ENCODE measurements at places on chromosomes 3 and 15. TPM values are rescaled to one million over a fixed set of nuclear protein-coding genes. Genes with fewer than 3 reads are reported as not detected.

Gene CCDC71
- total RNA-seq = 5.9 TPM

Gene TOPBP1
- 6.1 TPM for total RNA-seq

Gene CSPG5
- total RNA-seq = 0.08 TPM

GRCh38 chr15:69760258-69760845 lies 307.7 kb downstream of the RPLP1 start:
- no peak overlapping the region for H3K4me3 ChIP-seq
- H3K27ac ChIP-seq = peak overlapping the region; percentile 50
- no peak for DNase-seq
- H3K4me1 ChIP-seq = no peaks in the 10 kb centered on the region
- H3K36me3 ChIP-seq = no peaks in the 10 kb centered on the region

DNA sequence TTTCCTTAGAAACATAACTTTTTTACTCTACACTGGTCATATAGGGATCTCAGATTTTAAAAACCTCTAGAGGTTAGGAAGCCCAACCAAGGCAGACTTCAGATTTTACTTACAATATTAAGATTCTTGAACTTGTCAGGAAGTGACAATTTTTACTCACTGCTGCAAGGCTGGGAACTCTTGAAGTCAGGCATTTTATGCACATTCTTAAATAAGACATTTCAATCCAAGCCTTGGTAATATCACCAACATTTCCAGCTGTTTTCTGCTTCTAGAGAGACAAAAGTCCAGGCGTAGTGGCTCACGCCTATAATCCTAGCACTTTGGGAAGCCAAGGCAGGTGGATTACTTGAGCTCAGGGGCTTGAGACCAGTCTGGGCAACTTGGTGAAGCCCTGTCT lies 33.6 kb upstream of the UBP1 start:
- H3K27me3 ChIP-seq = no peaks in the 10 kb centered on the region
- H3K36me3 ChIP-seq = no peaks in the 10 kb centered on the region
- DNase-seq = no peak
- no peak overlapping the region for H3K27ac ChIP-seq
- no peaks in the 10 kb centered on the region for H3K4me1 ChIP-seq

- no peaks in the 10 kb centered on the region for H3K4me1 ChIP-seq
- no peaks in the 10 kb centered on the region for H3K36me3 ChIP-seq
- H3K27ac ChIP-seq = no peak overlapping the region
- no peak for DNase-seq
Observed at GRCh38 chr3:186971578-186971977, 41.3 kb downstream of the ST6GAL1 start.

DNA sequence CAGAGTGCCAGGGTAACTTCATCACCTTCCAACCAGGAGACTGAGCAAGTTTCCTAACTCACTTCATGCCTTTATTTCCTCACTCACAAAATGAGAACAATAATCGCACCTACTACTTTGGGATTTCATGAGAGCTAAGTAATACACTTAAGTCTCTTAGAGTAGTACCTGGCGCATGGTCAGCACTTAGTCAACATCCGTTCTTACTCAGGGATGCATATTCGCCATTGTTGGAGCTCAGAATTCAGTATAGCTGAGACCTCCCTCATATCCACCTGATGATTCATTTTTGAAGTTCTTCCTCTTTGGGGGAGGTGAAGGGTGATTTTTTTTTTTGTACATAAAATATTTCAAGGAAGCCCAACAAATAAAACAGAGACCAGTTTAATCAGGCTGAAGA lies 188.2 kb downstream of the AGBL1 start:
- H3K4me3 ChIP-seq = no peak overlapping the region
- H3K27me3 ChIP-seq = no peaks in the 10 kb centered on the region
- no peak for DNase-seq
- no peak overlapping the region for H3K27ac ChIP-seq

DNA sequence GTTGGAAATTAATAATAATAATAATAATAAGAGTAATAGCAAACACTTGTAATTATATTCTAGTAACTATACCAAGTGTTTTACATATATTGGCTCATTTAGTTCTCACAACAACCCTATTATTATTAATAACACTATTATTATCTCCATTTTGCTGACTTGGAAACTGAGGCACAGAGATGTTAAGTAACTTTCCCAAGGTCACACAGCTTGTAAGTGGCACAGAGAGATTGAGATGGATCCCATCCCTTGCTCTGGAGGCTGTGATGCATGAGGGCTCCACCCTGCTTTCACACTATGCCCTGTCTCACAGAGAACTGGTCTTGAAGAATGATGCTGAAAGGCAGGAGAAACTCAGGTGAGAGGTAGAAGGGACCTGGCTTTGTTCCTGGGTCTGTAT lies 31.9 kb downstream of the TRIM42 start:
- H3K27me3 ChIP-seq = no peaks in the 10 kb centered on the region
- no peak overlapping the region for H3K4me3 ChIP-seq
- H3K4me1 ChIP-seq = peaks cover 15% of the 10 kb centered on the region
- no peak for DNase-seq
- no peak overlapping the region for H3K27ac ChIP-seq

- H3K4me1 ChIP-seq = no peaks in the 10 kb centered on the region
- no peak overlapping the region for H3K4me3 ChIP-seq
- no peaks in the 10 kb centered on the region for H3K27me3 ChIP-seq
- H3K27ac ChIP-seq = no peak overlapping the region
- H3K36me3 ChIP-seq = no peaks in the 10 kb centered on the region
Observed at GRCh38 chr3:31210068-31210645, 315.7 kb upstream of the GADL1 start.

DNA sequence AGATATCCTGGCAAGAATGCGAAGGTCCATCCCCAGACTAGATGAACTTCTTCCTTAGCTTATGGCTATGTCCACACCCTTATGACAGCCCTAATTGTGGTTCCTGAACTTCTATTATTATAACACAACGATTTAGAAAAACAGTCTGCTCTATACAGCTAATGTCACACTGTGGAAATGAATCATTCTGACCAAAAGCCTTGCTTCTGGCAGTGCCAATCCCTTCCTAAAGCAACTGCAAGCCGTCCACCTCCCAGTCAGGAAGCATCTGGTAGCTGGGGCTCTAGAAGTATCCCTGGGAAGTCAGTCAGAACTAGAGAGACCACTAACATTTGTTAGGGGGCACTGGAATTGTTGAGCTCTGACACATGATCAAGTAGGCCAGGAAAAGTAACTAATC lies 45.0 kb downstream of the MYO5A start:
- peak overlapping the region; percentile 23 for H3K27ac ChIP-seq
- H3K36me3 ChIP-seq = no peaks in the 10 kb centered on the region
- no peak overlapping the region for H3K4me3 ChIP-seq
- DNase-seq = no peak
- H3K4me1 ChIP-seq = peaks cover 3% of the 10 kb centered on the region

DNA sequence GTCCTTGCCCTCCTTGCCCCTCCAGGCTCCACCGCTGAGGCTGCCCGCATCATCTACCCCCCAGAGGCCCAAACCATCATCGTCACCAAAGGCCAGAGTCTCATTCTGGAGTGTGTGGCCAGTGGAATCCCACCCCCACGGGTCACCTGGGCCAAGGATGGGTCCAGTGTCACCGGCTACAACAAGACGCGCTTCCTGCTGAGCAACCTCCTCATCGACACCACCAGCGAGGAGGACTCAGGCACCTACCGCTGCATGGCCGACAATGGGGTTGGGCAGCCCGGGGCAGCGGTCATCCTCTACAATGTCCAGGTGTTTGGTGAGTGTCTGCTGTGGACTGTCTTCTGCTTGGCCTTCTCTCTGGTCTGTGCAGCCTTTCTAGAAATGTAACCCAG lies 61.0 kb downstream of the BOC start:
- no peak overlapping the region for H3K4me3 ChIP-seq
- H3K27ac ChIP-seq = no peak overlapping the region
- peaks cover 43% of the 10 kb centered on the region for H3K4me1 ChIP-seq
- no peak for DNase-seq

- H3K36me3 ChIP-seq = no peaks in the 10 kb centered on the region
- H3K27me3 ChIP-seq = no peaks in the 10 kb centered on the region
- no peak overlapping the region for H3K4me3 ChIP-seq
- no peak overlapping the region for H3K27ac ChIP-seq
Observed at GRCh38 chr15:66139591-66140207, 113.9 kb downstream of the MEGF11 start.

DNA sequence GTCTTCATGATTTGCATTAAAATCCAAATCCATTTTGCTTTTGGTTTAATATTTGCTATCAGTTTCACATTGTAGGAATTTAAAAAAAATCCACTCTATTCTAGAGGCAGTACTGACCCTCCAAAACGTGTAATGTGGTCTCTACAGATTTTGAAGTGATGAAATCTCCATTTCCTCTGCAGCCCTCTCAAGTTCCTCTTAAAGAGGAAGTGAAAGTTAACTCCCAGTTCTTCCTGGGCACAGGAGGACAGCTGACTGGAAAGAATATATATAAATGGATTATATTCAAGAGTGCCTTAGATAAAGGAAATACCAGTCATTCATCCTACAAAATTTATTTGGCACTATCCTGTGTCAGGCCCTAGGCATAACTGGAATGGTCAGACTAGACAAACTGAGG lies 83.5 kb upstream of the PLCL2 start:
- H3K36me3 ChIP-seq = no peaks in the 10 kb centered on the region
- no peaks in the 10 kb centered on the region for H3K27me3 ChIP-seq
- H3K4me3 ChIP-seq = no peak overlapping the region
- no peak overlapping the region for H3K27ac ChIP-seq

GRCh38 chr3:8658306-8659212 lies 14.0 kb upstream of the SSUH2 start:
- peak; percentile 68 for DNase-seq
- H3K27me3 ChIP-seq = no peaks in the 10 kb centered on the region
- H3K4me3 ChIP-seq = no peak overlapping the region

GRCh38 chr3:143188881-143189280 lies 69.3 kb downstream of the CHST2 start:
- no peak overlapping the region for H3K4me3 ChIP-seq
- no peaks in the 10 kb centered on the region for H3K4me1 ChIP-seq
- H3K27me3 ChIP-seq = no peaks in the 10 kb centered on the region
- H3K27ac ChIP-seq = no peak overlapping the region
- no peak for DNase-seq

GRCh38 chr15:62047282-62047827 lies 12.9 kb downstream of the VPS13C start:
- peaks cover 5% of the 10 kb centered on the region for H3K4me1 ChIP-seq
- H3K27ac ChIP-seq = no peak overlapping the region
- no peak for DNase-seq
- no peaks in the 10 kb centered on the region for H3K27me3 ChIP-seq
- H3K36me3 ChIP-seq = no peaks in the 10 kb centered on the region

DNA sequence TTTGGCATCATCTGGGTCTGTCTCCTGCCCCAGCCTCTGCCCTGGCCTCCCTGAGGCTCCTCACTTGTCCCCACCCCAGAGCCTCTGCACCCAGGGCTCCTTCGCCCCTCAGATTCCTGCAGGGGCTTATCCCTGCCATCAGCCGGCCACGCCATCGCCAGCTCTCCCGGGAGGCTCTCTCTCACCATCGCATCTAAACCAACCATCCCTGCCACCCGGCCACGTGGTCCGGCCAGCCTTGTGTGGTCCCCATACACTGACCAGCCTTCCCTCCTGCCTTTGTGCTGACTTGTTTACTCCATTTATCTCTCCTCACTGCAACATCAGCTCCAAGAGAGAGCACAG lies 134.3 kb upstream of the IQSEC1 start:
- H3K27ac ChIP-seq = no peak overlapping the region
- no peaks in the 10 kb centered on the region for H3K36me3 ChIP-seq
- no peak overlapping the region for H3K4me3 ChIP-seq

- H3K36me3 ChIP-seq = no peaks in the 10 kb centered on the region
- H3K27me3 ChIP-seq = no peaks in the 10 kb centered on the region
- no peak for DNase-seq
- H3K4me1 ChIP-seq = peaks cover 12% of the 10 kb centered on the region
- no peak overlapping the region for H3K4me3 ChIP-seq
Observed at GRCh38 chr15:69557707-69558409, 105.2 kb downstream of the RPLP1 start.

All from pancreas (tissue), 10 donors.